Left cardiac atrium (tissue), 4 donors: ENCODE measurements at places on chromosomes 2 and 18. TPM values are rescaled to one million over a fixed set of nuclear protein-coding genes. Genes with fewer than 3 reads are reported as not detected.
A peak's percentile ranks its signal among the peaks of the same experiment; 100 is the strongest.

The RAB10 gene
- total RNA-seq: 108 TPM

- DNase-seq: peak; percentile 92
These were observed at the start of gene LRATD1 for GRCh38 chr2:14632133-14632936. Gene LRATD1, plus strand, starts transcription at chr2:14632717. Its CDS starts 1,263 bp downstream, at chr2:14633980.

DNA sequence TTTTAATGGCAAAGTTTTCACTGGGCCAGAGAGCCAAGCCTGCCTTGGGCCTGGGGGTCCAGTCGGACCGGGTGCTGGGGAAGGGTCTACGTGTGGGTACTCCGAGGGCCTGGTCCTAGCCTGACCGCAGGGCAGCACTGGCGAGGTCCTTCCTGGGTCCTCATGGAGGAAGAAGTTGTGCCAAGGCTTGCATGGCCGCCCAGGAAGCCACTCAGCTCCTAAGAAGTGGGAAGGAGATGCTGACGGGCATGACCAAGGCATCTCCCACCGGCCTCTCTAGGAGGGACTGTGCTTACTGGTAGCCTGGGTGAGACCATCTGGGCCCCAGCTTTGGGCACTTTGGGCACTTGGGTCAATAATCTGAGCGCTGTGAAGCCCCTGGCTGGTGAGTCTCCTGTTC lies 22.6 kb downstream of the CIB4 start:
- DNase-seq: peak; percentile 11

DNA sequence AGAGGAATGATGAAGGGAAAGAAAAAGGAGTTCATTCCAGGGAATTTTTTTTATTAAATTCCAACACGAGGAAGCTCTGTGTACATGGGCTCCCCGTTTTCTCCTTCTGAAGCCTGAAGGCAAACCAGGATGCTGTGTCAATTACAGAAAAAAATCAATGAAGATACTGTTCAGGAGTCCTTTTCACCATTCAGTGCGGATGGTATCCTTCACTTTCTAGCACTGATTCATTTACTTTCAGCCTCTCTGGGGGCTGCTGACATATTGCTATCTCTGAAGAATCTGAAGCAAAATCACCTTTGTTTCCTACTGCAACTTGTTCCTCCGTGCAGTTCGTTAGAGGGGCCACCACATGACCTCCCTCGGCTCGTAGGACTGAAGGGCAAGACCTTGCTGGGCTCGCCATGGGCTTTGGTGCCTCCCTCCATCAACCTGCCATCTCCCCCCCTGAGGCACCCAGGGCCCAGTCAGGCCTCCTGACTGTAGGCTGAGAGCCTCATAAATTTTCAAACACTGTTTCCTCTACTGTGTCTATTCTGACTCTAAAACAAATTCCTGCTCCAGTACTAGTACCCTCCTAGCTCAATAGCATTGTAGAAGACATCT lies 25.5 kb upstream of the ST8SIA3 start:
- DNase-seq: no peak

DNA sequence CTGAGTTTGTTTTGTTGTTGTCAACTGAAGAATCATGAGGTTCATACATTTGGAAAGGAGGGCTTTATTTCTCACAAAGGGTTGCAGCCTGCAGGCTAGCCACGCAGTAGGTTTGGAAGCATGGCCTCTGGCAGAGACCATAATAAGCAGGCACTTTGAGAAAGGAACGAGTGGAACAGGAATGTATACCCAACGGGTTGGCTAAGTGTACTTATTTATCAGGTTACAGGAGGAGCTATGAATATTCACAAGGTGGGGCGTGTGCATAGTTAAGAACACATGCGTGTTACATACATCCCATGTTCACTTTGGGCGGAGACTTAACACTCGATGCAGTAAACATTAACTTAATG lies 30.1 kb upstream of the SH3RF3 start:
- no peak for DNase-seq

- DNase-seq: no peak
These were observed 270.3 kb upstream of the LINC00305 start for GRCh38 chr18:64419156-64419555.

The REG3A gene
- not detected for total RNA-seq

DNA sequence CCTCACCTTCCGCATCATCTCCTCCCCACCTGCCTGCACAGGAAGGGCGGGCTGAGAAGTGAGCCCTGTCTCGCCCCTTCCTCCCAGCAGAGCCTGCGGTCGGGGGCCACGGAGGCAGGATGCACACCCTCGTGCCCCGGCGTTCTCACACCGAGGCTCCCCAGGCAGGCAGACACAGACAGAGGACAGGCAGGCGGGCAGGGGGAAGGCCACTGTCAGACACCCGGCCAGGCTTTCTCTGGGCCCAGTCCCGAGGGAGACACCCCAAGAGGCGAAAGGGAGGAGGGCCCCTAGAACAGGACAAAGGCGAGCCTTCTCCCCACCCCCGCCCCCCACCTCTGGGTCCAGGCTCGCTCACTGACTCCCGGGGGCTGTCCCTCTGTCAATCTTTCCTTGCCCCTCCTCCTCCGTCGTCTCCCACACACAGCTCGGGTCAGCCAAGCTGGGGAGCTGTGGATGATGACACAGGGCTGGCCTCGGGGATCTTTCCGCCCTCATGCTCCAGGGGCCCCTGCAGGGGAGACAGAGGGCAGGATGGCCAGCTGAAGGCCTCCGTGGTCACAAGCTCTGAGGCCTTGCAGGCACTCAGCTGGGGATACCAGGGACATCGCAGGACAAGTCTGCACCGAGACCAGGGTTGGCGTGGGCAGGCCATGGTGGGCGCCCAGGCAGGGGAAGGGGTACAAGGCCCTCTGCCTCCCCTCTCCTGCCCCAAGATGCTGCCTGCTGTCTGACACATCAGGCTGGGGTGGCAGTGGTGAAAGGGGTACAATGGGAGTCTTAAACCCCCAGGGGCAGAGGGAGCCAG lies 24.9 kb downstream of the BIN1 start:
- DNase-seq: peak; percentile 60

The COL4A3 gene
- total RNA-seq: 13.0 TPM

GRCh38 chr2:118380915-118381653 lies 292.8 kb downstream of the INSIG2 start:
- DNase-seq: no peak

DNA sequence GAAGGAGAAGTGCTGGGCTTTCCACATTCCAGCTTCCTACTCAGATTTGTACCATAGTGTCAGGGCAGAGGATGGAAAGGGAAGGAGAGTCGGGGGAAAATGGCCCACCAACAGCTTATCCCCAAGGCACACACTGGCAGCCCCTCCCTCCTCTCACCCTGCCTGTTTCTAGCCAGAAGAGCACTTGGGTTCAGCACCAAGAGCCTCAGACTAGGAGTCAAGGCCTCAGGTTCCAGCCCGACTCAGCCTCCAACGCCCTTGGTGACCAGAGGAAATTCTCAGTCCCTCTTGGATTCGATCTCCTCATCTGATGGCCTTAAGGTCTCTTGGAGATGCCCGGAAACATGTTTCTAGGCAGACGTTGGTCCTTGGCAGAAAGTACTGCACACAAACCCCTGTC lies 53.9 kb downstream of the TNS1 start:
- DNase-seq: no peak

The STPG4 gene
- total RNA-seq: not detected

The BMPR2 gene
- 46.7 TPM for total RNA-seq

- DNase-seq: no peak
These were observed 38.7 kb upstream of the SLC1A4 start for GRCh38 chr2:64950226-64951160.

DNA sequence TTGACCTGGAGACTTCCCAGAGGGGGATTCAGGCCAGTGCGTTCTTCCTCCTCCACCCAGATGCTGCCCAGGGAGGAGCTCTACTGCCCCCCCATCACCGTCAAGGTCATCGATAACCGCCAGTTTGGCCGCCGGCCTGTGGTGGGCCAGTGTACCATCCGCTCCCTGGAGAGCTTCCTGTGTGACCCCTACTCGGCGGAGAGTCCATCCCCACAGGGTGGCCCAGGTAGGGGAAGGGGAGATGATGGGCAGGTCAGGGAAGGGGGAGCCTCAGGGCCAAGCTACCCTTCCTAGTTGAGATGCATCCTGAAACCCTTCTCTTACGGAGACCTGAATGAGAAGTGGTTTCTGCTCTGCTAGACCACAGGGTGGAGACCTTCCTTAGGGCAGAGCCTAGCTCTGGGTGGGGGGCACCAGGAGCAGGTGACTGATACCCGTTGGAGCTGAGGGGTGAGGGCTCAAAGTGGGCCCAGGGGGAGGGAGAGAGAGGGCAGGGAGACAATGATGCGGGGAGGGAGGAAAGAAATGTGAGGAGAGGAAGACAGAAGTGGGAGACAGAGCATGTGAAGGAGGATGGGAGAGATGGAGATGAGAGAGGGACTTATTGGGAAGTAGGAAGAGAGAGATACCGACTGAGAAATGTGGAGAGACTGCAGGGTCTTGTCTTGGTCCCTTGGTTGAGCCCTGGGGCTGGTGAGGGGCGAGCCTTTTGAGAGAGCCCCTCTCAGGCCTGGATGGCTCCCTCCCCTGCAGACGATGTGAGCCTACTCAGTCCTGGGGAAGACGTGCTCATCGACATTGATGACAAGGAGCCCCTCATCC lies 159.4 kb downstream of the DYSF start:
- peak; percentile 11 for DNase-seq

The LIMS4 gene
- 4.0 TPM for total RNA-seq

DNA sequence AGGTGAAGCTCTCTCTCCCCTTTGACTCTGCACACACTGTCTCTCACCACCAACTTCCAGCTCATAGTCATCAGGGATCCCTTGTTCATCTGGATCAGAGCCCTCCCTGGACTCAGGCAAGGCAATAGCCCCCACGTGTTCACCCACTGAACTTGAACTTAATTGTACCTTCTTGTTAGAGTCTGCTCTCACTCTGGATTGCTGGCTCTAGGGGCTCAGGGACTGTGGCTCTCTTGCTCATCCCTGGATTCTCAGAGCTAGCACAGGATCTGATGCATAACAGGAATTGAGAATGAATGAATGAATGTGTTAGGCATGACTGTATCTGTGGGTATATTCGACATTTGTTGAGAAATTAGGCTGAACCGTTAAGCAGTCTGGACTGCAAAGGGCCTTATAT lies 16.7 kb upstream of the ASAP2 start:
- DNase-seq: no peak

The DLGAP1 gene
- 0.29 TPM for total RNA-seq

GRCh38 chr2:126317790-126318431 lies 338.0 kb upstream of the GYPC start:
- no peak for DNase-seq

DNA sequence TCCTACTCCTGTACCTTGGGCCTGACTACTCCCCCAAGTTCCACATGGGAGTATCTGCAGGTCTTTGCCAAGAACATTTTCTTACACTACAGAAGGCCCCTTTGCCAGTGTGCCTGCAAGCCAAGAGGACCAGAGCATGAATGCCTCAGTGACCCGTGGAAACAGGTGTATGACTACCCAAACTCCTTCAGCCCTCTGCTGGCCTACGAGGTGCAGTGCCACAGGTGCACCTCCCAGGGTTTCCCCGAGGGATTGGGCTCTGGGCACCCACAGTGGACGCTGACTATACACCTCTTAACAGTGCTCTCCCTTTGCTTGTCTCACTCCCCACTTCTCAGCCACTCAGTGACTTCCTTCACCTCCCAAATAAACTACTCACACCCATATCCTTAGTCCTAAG lies 91.4 kb downstream of the COL6A3 start:
- DNase-seq: no peak

The SERPINB5 gene
- not detected for total RNA-seq

The MATN3 gene
- total RNA-seq: 0.52 TPM

DNA sequence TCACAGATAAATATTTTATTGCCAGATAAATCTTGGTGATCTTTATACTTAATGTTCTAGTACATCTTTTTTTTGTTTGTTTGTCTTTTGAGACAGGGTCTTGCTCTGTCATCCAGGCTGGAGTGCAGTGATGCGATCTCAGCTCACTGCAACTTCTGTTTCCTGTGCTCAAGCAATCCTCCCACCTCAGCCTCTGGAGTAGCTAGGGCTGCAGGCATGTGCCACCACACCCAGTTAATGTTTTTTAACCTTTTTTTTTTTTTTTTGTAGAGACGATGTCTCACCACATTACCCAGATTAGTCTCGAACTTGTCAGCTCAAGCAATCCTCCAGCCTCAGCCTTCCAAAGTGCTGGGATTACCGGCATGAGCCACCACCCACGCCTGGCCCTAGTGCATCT lies 9.1 kb upstream of the C1GALT1C1L start:
- no peak for DNase-seq

- no peak for DNase-seq
These were observed 188.0 kb upstream of the PKDCC start for GRCh38 chr2:41859615-41860514.

The EVX2 gene
- total RNA-seq: not detected

DNA sequence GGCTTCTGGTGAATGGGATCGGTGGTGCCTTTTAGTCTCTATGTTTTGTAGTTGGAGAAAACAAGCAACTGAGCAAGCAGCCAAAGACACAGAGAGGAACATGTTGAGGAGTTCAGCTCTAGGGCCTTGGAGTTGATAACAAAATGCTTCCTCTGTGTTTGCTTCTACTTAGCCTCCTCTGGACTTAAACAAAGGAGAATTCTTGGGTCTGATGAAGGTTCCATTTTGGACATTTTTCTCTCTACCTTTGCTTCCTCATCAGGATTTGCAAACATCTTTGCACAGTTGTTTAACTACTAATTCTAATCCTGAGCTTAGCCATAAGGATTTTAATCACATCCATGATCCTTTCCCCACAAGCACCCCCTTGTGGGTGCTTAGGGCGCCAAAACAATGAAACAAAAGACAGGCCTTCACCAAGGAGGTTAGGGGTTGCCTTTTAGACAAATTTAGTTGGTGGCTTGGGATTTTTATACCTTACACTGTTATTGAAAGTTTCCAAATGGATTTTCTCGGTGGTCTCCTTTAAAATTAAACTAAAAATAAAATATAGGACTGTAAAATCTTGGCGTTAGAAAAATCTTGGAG lies 148.5 kb upstream of the SATB2 start:
- DNase-seq: no peak

GRCh38 chr2:136119717-136120675 lies 2.0 kb upstream of the CXCR4 start:
- no peak for DNase-seq
